Hematopoietic multipotent progenitor cell treated with erythropoietin and hydrocortisone succinate and interleukin-3 and kit ligand, for 4 days (in vitro differentiated cells): ENCODE measurements at places on chromosomes 2 and 18.

DNA sequence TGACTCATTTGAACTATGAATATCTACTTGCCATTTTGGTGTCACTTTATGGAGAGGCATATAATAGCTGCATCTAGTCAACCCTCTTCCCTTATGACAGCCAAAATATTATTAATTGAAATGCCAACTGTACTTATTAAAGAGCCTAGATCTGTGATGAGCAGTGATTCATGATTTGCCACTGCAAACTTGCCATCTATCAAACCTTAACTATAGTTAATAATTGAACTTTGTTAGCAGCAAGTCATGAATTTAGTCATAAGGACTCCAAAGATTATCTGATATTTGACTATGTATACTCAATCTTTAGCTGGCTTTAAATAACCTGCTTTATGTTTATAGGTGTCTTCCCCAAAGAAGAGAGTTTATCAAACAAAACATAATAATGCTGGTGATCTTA is 116.4 kb upstream of the VWC2L start:
- no peak for DNase-seq

DNA sequence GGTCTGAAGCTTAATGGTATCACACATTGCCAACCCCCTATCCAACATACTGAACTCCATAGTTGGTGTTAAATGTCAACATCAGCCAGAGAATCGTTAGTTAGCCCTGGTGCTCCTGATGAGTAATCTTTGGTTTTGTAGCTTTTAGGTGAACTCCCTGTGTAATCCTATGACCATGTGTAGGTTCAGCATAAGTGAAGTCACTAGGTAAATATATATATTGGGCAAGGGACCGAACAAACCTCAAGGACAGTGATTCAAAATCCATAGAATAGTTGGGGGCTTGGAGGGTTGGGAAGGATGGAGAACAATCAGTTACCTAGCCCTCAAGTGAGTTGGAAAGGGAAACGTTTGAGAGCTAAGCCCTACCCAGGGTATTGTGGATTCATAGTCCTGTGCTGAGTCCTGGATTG is 16.0 kb upstream of the AP1S3 start:
- DNase-seq, result no peak

DNA sequence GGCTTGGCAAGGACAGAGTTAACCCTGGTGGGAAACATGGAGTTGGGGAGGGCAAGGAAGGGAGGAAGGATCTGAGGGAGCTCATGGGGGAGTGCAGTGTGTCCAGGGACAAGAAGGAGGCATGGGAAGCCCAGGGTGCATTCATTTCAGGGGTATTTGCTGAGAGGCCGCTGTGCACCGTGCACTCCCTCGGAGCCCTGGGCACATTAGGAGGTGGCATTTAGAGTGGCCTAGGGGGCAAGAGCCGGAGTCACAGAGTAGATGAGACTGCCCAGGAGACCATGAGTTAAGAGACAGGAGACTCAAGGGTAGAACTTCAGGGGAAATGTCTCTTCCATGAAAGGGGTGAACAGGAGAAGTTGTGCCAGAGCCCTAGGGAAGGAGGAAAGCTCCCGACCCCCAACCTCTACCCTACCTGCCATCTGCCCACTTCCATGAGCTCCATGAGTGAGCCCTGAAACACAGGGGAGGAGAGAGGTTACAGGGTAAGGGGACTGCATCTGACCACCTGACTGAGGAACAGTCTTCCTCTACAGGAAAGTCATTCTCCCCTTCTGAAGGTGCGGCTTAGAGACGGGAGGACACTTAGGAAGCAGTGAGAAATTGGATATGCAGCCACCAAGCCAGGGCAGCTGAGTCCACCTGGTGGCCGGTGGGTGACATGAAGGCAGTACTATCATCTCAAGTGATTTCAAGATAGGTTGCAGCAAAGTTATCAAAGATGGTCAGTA is 58.5 kb upstream of the COPS8 start:
- DNase-seq, result peak; percentile 59

DNA sequence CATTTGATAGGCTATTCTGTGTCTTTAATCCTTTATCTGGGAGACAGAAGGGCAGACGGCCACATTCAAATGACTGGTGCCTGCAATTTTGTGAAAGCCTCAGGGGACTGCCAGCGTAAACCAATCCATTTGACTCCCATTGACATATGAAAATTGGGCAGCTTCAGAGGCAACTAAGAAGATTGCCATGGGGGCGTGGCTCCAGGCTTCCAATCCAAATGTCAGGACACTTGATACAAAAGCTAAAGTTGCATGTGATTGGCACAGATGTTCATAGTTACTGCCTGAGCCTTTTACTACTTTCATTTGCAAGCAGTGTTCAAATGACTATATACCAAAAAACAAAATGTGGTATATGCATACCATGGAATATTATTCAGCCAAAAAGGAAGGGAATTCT is 42.0 kb downstream of the SPC25 start:
- no peak for DNase-seq

GRCh38 chr2:28406276-28407096 is 13.8 kb downstream of the FOSL2 start:
- peak; percentile 81 for DNase-seq

- no peak for DNase-seq
Observed at GRCh38 chr2:95138702-95139101, 17.1 kb upstream of the MRPS5 start.

GRCh38 chr2:161306919-161307318 is 1.3 kb upstream of the PSMD14 start:
- no peak for DNase-seq
